SK-N-DZ (cell line): ENCODE measurements at places on chromosomes 1 and 21.

DNA sequence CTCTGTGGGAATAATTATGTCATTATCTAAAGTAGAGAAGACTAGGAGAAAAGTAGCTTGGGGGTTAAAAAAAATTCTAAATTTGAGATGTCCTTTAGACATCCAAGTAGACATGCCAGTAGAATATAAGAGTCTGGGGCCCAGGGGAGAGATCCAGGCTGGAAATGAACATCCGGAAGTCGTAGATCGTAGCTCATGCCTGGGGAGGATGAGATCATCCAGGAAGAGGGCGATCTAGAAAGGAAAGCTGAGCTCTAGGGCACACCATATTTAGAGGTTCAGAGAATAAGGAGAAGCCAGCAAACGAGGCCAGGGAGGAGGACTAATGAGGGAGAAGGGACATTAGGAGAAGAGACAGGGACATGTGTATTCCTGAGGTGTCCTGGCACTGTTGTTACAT, 12.2 kb downstream of the NGF start:
- DNase-seq = no peak

- no peak for DNase-seq
These were observed 323.1 kb upstream of the RUNX1 start for GRCh38 chr21:35372201-35372600.

GRCh38 chr1:26096471-26096870, 15.2 kb upstream of the PDIK1L start:
- DNase-seq = no peak

DNA sequence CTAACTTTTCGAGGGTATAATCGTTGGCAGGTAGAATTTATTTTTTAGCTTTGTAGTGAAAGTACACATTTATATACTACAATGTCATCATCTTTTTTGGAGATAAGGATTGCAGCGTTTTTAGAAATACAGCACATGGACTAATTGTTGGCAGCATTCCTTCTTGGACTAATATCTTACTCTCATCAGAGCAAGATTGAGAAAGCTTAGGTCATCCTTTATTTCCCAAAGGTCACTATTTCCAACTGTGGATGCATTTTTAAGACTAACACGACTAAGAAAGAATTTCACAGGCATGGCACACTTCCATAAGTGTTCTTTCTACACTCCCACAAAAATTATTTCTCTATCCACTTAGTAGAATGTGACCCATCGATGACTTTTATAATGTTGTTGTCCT, 732.3 kb downstream of the NCAM2 start:
- no peak for DNase-seq

DNA sequence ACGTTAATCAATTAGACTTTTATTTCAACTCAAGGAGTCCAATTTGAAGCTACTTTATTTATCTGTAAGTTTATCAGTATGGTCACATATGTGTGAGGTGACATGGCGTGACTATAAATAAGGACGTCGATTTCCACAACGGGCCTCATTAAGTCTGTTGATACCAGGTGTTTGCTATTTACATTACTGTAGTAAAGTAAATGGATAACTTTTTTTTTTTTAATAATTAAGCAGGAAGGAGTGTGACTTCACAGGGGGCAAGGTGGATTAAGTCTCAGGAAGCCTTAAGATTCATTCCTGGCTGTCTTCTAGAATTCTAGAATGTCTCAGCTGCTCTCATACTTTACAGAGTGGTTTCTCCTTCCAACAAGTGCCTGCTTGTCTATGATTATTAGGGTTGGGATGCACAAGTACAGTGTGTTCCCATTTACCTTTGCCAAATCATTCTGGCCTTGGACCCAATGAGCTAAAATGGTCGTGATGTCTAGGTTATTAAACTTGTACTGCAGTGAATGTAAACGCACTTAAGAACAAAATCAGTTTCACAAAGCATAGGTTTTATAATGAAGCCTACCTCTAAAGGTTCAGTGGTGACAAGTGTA, 15.5 kb downstream of the MAP3K7CL start:
- DNase-seq = no peak

DNA sequence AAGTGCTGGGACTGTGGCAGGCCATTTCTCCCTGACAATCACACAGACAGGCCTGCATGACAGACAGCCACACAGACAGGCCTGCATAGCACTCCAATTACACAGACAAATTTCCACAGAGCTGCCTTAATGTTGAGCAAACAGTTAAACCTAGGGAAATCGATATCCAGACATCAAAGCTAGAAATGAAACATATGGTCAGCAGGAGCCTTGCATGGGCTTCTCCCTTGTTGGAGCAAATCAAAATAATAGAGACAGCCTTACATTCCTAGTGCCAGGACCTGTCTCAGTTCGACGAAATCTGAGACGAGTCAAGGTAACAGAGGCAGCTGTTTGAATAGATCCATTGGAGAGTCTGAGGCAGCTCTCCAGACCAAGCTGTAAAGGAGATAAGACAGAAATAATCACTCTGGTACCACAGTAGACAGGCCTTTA, 42.4 kb downstream of the OLFML3 start:
- peak; percentile 75 for DNase-seq

GRCh38 chr1:59428828-59429227, 131.9 kb downstream of the FGGY start:
- DNase-seq = no peak

DNA sequence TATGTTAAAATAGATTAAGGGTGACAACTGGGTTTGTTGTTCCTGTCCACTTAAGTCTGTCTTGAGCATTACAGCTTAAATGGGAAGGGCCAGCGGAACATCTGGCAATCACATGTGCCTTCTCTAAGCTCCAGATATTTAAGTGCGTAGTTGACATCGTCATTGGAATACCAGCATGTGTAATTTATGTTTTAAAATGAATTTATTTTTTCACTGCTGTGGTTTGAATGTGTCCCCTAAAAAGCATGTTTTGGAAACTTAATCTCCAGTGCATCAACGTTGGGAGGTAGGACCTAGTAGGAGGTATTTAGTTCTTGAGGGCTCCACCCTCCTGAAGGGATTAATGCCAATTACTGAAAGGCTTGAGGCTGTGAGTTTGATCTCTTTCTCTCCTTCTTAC, 13.4 kb downstream of the ZCCHC17 start:
- DNase-seq = no peak

DNA sequence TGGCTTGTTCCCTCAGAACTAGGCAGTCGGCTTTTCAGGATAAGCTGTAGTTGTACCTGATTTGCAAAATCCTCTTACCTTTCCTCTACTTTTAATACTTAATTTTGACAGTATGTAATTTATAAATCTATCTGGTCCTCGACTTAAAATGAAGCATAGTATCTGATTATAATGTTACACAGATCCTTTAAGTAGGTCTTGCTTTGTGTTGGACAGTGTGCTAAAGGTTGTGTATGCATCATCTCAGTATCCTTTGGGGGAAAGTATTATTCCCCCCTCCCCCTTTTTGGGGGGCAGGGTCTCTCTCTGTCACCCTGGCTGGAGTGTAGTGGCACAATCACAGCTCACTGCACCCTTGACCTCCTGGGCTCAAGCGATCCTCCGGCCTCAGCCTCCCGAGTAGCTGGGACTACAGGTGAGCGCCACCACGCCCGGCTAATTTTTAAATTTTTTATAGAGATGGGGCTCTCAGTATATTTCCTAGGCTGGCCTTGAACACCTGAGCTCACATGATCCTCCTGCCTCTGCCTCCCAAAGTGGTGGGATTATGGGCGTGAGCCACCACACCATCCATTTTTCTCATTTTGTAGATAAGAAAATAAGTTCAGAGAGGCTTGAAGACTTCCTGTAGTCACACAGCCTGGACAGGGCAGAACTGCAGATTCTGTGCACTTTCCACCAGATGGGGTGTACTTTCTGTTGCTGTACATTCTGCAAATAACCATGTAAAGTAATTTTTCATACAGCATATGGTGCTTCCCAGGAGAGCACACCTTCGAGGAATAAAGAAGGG, 791 bp upstream of the STX6 start:
- no peak for DNase-seq

GRCh38 chr21:26447932-26448475, 125.1 kb downstream of the CYYR1 start:
- no peak for DNase-seq

DNA sequence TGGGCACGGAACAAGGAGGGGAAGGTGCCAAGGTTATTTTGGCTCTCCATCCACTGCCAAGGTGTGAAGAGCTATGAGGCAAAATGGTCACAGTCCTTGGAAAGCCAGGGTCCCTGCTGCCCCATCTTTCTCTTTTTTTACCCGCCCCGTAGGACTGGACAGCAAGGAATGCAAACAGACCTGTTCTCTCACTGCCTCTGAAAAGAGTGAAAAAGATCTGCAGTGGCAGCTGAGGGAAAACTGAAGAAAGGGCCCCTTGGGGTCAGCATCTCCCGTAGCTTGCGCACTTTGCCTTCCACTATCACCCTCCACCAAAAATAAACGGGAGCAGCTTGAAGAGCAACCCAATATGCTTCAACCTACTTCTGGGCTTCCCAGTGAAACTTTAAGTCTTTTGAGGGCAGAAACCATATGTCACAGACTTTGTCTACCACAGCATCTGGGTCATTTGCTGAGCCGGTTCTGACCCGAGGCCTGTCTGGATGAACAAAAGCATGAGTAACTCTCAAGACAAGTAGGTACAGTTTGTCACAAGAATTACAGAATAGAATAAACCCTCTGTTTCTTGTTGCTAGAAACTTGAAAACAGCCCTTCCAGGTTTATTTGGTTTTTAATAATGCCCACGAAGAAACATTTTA, 9.4 kb upstream of the KIF14 start:
- DNase-seq = no peak

DNA sequence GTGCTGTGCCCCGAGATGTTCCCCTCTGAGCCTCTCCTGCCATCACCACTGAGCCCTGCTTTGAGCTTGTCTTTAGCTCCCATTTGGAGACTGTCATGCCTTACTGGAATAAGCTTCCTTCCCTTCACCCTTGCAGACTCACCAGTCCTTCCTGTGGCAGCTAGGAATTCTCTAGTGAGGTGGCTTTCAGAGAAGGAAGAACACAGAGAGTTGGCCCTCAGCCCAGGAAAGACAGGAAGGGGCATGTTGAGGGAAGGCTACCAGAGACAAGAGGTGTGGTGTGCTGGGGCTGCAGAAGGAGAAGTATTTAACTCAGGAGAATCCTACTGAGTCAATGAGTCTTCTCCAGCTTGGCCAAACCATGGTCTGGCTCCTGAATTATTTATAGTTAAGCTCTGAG, 76.3 kb downstream of the UCK2 start:
- DNase-seq = no peak

DNA sequence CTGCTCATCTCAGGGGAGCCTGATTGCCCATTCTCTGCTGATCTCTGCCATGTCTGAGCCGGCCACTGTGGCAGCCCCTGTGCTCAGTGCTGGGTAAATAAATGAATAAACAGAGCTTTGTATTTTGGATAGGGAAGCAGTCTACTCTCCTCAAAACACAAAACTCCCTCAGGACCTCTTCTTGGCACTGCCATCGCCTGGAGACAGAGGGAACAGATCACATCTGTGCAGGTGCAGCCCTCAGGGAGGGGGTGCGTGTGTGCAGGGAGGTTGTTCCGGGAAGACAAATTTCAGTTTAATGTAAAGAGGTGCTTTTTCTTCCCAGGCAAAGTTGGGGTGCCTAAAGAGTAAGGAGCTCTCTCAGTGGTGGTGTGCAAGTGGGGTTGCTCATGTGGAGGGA, 7.7 kb upstream of the FAM167B start:
- DNase-seq = no peak

DNA sequence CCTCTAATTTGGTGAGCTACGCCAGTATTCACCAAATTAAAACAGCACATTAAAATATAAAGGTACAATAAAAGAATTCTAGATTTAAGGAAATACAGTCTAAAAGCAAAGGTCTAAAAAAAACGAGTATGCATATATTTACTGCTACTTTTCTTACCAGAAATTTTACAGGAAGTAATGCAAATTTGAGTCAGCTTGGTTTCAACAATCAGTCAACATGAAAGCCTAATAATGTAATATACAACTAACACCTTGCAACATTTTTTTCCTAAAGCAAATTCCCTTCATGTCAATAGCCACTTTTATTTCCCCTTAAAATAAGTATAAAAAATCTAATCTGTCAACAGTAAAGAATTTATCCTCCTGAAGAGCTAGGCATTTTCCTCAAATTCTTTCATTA, 11.9 kb downstream of the PTP4A2 start:
- no peak for DNase-seq

- DNase-seq = no peak
These were observed 89.0 kb downstream of the PSMG1 start for GRCh38 chr21:39094087-39094780.

DNA sequence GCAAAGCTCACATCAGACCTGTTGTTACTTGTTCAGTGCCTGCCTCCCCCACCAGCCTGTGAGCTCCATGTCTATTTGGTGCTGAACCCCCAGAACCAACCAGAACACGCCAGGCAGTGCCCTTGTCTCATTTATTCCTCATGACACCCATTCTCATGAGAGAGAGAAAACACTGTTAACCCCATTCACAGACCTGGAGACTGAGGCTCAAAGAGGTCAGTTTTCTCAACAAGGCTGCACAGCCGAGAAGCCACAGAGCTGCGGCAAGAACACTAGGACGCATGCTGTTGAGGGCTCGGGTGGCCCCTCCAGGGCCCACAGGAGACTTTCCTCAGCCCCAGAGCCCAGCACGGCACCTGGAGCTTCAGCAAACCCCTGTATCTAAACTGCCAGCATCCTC, 13.1 kb downstream of the KCNN3 start:
- no peak for DNase-seq

- DNase-seq = no peak
These were observed 22.7 kb upstream of the ARF1 start for GRCh38 chr1:228059634-228060457.

DNA sequence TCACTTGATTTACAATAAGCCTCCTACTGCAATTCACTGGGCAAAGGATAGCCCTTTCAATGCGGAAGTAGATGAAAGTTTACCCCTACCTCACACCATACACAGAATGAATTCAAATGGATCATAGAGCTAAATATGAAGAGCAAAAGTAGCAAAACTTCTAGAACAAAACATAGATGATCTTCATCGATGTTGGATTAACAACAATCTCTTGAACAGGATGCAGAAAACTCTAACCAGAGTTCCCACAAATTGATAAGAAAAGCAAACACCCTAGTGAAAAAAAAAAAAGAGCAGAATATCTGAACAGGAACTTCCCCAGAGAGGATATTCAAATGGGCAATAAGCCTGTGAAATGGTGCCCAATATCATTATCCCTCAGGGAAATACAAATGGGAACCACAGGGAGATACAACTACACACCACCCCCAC, 1.9 kb upstream of the UBASH3A start:
- no peak for DNase-seq

- DNase-seq = no peak
These were observed 677.8 kb downstream of the USP25 start for GRCh38 chr21:16407403-16408240.

GRCh38 chr21:18810136-18810535, 406.6 kb upstream of the TMPRSS15 start:
- DNase-seq = no peak

GRCh38 chr1:233445737-233446136, 118.2 kb downstream of the MAP3K21 start:
- DNase-seq = no peak

GRCh38 chr1:229108598-229109201, 162.2 kb upstream of the RAB4A start:
- no peak for DNase-seq

- no peak for DNase-seq
These were observed 187.1 kb downstream of the HIVEP3 start for GRCh38 chr1:41731516-41732030.
